ENCODE measurements at places on chromosomes 16 and 17.

GRCh38 chr16:4110680-4111079 is 5.6 kb downstream of the ADCY9 start:
- DNase-seq = no peak

DNA sequence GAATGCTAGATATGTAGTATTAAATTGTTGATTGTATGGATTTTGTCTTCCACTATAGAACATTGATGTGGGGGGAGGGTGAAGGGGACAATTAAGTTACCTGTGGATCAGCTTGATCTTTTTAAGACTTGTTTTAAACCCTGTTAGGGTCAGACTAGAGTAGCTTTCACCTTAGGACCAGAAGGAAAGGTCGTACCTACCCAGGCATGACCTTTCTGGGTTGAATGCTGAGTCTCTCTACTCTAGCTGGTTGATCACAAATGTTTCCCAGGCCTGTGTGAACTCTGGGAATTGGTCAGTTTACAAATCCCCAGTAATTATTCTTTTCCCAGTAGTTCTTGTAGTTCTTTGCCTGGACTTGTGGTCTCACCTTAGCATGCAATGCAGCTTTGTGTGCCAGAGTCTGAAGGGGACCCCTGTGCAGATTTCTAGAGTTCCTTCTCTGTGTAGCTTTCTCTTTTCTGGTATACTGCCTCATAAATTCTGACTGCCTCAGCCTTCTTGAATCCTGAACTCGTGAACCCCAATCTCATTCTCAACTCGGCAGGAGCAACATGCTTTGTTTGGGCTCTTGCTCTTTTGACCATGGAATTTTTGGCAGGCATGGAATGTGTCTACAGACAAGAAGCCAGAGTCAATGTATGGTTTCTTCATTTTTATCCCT is 54.1 kb downstream of the VMP1 start:
- DNase-seq = no peak

- DNase-seq = peak; percentile 79
These were observed 720 bp downstream of the METRN start for GRCh38 chr16:715477-716199.

GRCh38 chr17:56171186-56171959 is 18.1 kb downstream of the ANKFN1 start:
- DNase-seq = no peak

- DNase-seq = no peak
These were observed 51.4 kb downstream of the WSB1 start for GRCh38 chr17:27345141-27345904.

GRCh38 chr16:74210245-74210644 is 86.4 kb upstream of the PSMD7 start:
- no peak for DNase-seq

All from stimulated activated effector memory CD8-positive, alpha-beta T cell treated with anti-CD3 and anti-CD28 coated beads, Interleukin-12 subunit alpha, Interleukin-12 subunit beta, amount 100 ng/mL, for 72 hours (primary cell).